Colonic mucosa (tissue), 4 donors: ENCODE measurements at places on chromosomes 16 and 17. TPM values are rescaled to one million over a fixed set of nuclear protein-coding genes. Genes with fewer than 3 reads are reported as not detected.

- H3K27ac ChIP-seq: no peak overlapping the region
- no peak overlapping the region for H3K4me3 ChIP-seq
- no peak for DNase-seq
Measured at GRCh38 chr17:75371339-75371738, 34.1 kb downstream of the GRB2 start.

ZNF652 gene
- total RNA-seq: 62.5 TPM

DNA sequence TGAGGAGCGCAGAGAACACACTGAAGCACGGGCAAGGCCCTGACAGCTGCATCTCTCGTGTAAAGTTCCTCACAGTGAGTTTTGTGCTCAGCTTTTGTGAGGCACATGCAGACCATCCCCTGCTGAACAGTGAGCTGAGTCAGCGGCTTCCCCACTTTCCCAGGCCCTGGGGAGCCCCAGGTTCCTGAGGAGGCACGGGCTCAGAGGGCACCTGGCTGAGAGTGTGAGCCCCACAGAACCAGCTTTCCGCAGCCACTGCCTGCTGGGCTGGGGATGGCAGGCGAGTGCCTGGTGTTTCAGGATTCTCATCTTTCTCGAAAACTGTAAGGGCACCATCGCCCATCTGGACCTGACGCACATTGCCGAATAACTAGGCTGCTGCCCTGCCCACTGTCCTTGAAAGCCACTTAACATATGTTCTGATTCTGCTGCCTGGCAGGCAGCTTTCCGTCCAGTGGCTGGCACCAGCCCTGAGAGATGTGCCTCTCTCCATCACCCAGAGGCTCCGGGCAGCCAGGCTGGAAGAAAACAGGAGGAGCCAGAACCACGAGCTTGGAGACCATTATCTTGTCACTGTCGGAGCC lies 266.7 kb upstream of the FOXF1 start:
- no peaks in the 10 kb centered on the region for H3K36me3 ChIP-seq
- DNase-seq: no peak
- no peak overlapping the region for H3K4me3 ChIP-seq
- no peaks in the 10 kb centered on the region for H3K27me3 ChIP-seq
- no peaks in the 10 kb centered on the region for H3K4me1 ChIP-seq

GRCh38 chr16:1100084-1100800 lies 4.2 kb upstream of the C1QTNF8 start:
- peaks cover 30% of the 10 kb centered on the region for H3K27me3 ChIP-seq
- peaks cover 4% of the 10 kb centered on the region for H3K4me1 ChIP-seq
- H3K4me3 ChIP-seq: no peak overlapping the region
- DNase-seq: peak; percentile 66
- H3K27ac ChIP-seq: no peak overlapping the region

- H3K4me1 ChIP-seq: peaks cover 26% of the 10 kb centered on the region
- H3K36me3 ChIP-seq: no peaks in the 10 kb centered on the region
- DNase-seq: no peak
Measured at GRCh38 chr17:40447806-40448205, 4.6 kb downstream of the IGFBP4 start.

ABCA10 gene
- 2.3 TPM for total RNA-seq

KRT26 gene
- not detected for total RNA-seq

IFT20 gene
- total RNA-seq: 30.9 TPM

- H3K4me1 ChIP-seq: no peaks in the 10 kb centered on the region
- H3K27ac ChIP-seq: no peak overlapping the region
- DNase-seq: no peak
- H3K27me3 ChIP-seq: no peaks in the 10 kb centered on the region
- no peaks in the 10 kb centered on the region for H3K36me3 ChIP-seq
- H3K4me3 ChIP-seq: no peak overlapping the region
Measured at GRCh38 chr17:44928136-44928535, 12.8 kb upstream of the GFAP start.

ADAD2 gene
- not detected for total RNA-seq

DNA sequence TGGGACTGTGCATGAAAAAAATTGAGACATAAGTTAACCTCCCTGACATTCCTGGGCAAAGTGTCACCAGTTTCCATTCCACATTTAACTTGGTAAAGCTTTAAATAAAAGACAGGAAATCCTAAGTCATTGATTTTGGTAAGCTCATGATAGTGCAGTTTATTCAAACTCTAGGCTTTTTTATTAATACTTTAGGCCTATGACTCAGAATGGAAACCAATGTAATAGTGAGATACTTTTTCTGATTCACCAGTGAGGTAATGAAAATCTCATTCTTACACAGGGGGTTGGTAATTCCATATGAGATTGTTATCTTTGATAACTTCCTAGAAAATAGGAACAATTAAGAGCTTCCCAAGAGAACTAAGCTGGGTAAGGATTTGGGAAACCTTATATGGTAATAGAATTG lies 91.1 kb downstream of the NLK start:
- H3K27ac ChIP-seq: no peak overlapping the region
- H3K36me3 ChIP-seq: no peaks in the 10 kb centered on the region
- no peak overlapping the region for H3K4me3 ChIP-seq
- no peaks in the 10 kb centered on the region for H3K4me1 ChIP-seq
- DNase-seq: no peak

- H3K4me1 ChIP-seq: no peaks in the 10 kb centered on the region
- H3K27ac ChIP-seq: no peak overlapping the region
- no peaks in the 10 kb centered on the region for H3K27me3 ChIP-seq
- DNase-seq: no peak
- no peak overlapping the region for H3K4me3 ChIP-seq
Measured at GRCh38 chr16:3562914-3563480, 14.2 kb downstream of the NLRC3 start.

DNA sequence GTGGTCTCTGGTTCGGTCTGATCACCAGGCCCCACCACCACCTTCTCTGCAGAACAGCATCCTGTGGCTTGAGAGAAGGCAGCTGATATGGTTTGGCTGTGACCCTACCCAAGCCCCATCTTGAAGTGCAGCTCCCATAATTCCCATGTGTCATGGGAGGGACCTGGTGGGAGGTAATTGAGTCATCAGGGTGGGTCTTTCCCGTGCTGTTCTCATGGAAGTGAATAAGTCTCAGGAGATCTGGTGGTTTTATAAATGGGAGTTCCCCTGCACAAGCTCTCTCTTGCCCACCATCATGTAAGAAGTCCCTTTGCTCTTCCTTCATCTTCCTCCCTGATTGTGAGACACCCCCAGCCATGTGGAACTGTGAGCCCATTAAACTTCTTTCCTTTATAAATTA lies 352.3 kb upstream of the CDH5 start:
- H3K27me3 ChIP-seq: no peaks in the 10 kb centered on the region
- H3K27ac ChIP-seq: no peak overlapping the region
- H3K36me3 ChIP-seq: no peaks in the 10 kb centered on the region
- H3K4me1 ChIP-seq: no peaks in the 10 kb centered on the region
- DNase-seq: no peak

DNA sequence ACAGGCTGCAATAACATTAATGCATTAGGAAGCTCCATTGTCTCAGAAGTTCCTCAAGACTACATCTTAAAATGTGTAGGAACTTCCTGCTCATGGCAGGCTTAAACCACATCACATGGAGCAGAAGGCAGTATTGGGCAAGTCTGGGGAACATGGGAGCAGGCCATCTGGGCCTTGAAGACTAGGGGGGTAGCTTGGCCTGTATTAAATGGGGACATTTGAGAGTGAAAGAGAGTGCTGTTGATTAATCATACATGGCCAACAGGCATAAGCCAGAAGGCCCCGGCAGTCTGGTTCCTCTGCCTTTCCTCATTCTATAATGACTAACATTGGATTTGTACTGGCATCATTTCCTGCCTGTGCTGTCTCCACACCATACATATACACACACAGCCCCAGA lies 25.2 kb upstream of the SLC5A11 start:
- no peak for DNase-seq
- no peak overlapping the region for H3K4me3 ChIP-seq
- no peaks in the 10 kb centered on the region for H3K27me3 ChIP-seq

- no peak overlapping the region for H3K4me3 ChIP-seq
- H3K36me3 ChIP-seq: no peaks in the 10 kb centered on the region
- DNase-seq: no peak
- H3K27me3 ChIP-seq: no peaks in the 10 kb centered on the region
Measured at GRCh38 chr17:66952031-66952524, 12.4 kb upstream of the CACNG4 start.

- H3K27ac ChIP-seq: no peak overlapping the region
- H3K27me3 ChIP-seq: no peaks in the 10 kb centered on the region
- H3K36me3 ChIP-seq: no peaks in the 10 kb centered on the region
- no peak for DNase-seq
- H3K4me1 ChIP-seq: no peaks in the 10 kb centered on the region
- no peak overlapping the region for H3K4me3 ChIP-seq
Measured at GRCh38 chr17:43801844-43802243, 21.6 kb downstream of the CFAP97D1 start.

DNA sequence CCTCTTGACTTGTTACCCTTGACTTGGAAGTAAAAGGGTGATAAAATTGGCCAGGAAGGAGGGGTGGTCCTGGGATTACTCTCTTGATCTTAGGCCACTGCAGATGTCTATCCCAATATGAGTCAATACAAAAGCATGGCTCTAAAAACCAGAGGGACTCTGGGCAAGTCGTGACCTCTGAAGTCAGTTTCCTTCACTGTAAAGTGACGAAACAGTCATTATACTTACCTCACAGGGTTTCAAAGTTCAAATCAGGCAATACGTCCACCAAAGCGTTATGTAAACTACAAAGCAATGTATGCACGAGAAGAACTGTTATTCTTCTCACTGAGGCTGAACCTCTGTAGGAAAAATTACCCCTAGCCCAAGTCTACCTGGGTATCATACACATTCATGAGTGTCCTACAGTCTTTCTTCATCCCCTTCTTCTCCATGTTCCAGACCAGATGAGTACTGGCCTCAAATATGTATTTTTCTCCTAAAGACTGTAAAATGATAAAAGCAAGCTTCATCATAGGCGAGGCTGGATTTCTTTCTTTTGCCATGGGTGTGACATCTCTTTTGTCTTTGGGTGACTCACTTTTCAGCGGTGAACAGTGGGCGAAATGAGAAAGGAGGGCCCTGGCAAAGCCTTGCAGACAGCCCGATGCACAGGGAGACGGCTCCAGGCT lies 34.5 kb upstream of the CLEC18B start:
- no peak overlapping the region for H3K4me3 ChIP-seq
- no peaks in the 10 kb centered on the region for H3K27me3 ChIP-seq
- DNase-seq: no peak
- no peak overlapping the region for H3K27ac ChIP-seq
- peaks cover 16% of the 10 kb centered on the region for H3K36me3 ChIP-seq
- no peaks in the 10 kb centered on the region for H3K4me1 ChIP-seq
